ENCODE measurements at places on chromosomes 1 and 21.

DNA sequence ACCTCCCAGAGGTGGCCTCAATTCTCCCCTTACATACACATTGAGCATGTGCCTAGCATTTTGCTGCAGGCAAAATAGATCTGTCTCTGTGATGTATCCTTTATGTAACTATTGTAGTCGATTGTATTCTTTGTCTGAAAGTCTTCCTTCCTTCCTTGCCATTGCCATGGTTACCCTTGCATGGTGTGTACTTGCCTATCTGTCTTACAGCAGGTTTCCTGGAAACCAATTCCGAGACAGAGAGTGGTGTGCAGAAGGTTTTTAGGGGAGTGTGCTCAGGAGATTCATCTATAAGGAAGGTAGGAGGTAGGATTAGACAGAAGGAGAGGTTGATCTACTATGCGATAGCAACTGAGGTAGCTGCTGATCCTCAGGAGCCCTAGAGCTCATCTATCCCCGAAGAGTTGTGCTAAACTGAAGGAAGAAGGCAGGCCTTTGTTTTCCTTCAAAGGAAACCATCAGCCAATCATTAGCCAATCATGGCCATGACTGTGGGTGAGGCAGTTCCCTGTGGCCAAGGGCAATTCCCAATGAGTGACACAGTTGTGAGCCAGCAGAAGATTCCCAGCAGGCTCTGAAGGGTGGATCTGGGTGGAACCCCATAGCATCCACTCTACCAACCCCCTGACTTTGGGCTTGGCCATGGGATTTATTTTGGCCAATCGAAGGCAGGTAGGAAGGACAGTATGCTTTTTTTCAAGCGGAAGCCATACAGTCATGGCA is 15.0 kb downstream of the CITED4 start:
- no peak for DNase-seq

DNA sequence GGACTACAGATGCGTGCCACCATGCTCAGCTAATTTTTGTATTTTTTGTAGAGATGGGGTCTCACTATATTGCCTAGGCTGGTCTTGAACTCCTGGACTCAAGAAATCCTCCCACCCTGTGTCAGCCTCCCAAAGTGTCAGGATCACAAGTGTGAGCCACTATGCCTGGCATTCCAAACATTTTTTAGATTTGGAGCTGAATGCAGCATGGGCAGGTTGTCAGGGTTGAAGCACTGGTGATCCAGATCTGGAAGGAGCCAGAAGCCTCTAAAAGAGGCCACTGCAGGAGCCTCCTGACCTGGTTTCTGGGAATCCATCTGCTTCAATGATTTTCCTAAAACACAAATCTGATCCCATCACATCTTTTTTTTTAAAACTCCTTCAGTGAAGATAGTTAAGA is 1.8 kb upstream of the CTPS1 start:
- DNase-seq, result peak; percentile 64

- no peak for DNase-seq
These were observed 39.6 kb downstream of the SLC19A1 start for GRCh38 chr21:45502600-45502999.

GRCh38 chr21:32325706-32326105 is 27.1 kb downstream of the MRAP start:
- DNase-seq, result no peak

DNA sequence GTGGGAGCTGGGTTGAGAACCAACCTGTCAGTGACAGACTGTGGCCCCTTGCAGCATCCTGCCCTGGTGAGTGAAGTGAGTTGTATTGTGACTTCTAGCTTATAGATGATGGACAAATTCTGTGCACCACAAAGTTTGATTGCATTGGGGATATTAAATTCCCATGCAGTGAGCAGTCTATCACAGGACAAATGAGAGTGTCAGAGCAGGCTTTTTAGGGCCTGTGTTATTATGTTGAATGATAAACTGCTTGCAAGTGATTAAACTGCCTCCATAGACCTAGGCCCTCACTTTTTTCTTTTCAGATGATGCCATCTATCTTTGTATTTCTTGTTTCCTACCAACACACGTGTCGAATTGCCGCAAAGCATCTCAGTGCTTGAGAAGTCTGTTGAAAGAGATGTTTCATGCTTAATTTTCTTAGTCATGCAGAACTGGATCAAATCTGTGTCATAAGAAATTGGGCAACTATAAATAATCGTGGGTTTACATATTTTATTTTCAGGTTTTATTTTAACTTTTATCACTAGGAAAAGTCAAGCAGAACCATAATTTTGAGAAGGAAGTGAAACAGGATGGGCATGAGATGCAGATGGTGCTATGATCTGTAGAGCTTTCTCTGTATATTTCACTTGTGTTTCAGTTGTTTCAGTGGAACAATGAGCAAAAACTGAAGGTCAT is 199.2 kb downstream of the S1PR1 start:
- no peak for DNase-seq

- no peak for DNase-seq
These were observed 66.4 kb downstream of the CHD5 start for GRCh38 chr1:6113745-6114144.

GRCh38 chr1:158794247-158794646 is 13.2 kb upstream of the OR6N2 start:
- DNase-seq, result no peak

GRCh38 chr21:43826623-43826974 is 37.2 kb downstream of the RRP1 start:
- no peak for DNase-seq

DNA sequence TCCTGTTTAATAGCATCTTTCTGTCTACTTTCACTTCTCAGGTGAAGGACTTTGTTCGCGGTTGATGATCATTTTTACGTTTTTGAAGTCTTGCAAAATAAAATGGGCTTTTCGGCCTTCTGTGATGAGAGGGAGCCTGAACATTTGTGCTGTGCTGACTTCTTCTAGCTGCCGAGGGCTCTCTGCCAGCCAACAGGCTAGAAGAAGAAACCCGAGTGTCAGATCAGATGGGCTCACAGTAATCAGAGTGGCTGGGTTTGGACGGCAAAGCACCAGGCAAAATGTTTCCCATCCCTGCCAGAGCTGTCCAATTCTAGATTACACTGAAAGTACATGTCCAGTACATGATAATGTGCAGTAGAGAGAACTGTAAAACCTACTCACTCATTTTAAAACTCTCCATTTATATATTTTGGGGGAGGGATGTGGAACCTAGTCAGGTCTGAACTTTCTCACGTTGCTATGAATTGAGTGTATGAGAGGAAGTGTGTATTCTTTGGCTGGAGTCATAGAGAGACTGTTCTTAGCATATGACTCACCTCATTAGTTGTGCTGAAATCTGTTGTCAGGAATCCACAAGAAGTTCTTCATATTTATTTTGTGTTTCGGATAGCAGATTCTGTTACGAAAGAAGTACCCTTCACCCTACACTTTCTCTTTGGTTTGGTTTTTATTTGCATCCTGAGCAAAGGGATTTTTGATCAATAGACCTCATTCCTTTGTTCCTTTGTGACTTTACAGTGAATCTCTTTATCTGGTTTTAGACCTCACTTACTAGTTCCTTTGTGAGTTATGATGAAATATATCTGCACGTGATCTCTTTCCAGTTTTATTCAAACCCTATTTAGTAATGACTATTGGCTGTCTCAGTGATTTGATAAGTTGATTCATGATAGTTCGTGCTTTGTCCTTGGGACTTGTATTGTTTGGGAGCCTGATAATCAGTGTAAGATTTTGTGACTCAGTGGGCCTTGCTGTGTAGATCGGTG is 4.8 kb downstream of the ATP1A1 start:
- peak; percentile 93 for DNase-seq

- DNase-seq, result peak; percentile 27
These were observed 28.7 kb downstream of the NBPF3 start for GRCh38 chr1:21468599-21468998.

GRCh38 chr1:87051965-87052364 is 137.5 kb downstream of the HS2ST1 start:
- DNase-seq, result no peak

- DNase-seq, result no peak
These were observed 19.7 kb downstream of the COG2 start for GRCh38 chr1:230661976-230662375.

GRCh38 chr1:207794861-207795260 is 43.0 kb downstream of the CD46 start:
- DNase-seq, result no peak

DNA sequence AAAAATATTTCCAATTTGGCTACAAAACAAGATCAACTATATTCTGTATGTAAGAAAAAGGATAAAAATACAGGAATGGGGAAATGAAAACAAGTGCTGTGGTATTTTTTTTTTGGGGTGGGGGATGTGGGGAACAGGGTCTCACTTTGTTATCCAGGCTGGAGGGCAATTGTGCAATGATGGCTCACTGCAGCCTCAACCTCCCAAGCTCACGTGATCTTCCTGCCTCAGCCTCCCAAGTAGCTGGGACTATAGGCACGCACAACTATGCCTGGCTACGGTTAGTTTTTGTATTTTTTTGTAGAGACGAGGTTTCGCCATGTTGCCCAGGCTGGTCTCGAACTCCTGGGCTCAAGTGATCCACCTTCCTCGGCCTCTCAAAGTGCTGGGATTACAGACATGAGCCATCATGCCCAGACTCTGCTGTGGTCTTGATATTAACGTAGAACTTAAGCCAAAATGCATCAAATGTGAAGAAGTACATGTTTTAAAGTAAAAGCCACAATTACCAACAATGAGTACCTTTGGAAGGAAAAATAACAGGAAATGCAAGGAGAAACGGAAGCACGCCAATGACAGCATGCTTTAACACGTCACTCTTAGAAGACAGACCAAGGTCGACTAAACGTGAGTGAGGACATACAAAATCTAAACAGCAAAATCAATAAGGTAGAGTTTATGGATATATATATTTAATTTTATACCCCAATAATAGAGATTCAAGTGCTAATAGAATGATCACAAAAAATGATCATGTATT is 8.8 kb upstream of the ABCB10 start:
- no peak for DNase-seq

GRCh38 chr1:114224196-114224907 is 70.7 kb upstream of the SYT6 start:
- DNase-seq, result peak; percentile 20

DNA sequence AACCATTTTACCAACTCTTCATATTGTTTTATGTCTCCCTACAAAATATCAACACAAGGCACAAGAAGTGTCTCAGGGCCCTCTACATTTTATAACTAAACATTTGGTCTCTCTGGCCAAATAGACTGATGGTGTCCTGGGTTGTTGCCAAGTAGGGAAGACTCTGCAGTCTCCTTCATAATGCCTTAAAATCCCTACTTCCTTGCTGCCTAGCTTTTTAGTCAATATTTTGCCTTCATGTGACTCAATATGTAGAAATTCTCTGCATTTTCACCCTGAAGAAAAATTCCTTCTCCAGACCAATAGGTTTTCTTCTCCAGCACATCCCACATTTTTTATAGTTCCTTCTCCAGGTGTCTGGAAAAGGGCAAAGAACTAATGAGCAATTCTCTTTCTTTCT is 72.6 kb upstream of the IPO9 start:
- peak; percentile 87 for DNase-seq

DNA sequence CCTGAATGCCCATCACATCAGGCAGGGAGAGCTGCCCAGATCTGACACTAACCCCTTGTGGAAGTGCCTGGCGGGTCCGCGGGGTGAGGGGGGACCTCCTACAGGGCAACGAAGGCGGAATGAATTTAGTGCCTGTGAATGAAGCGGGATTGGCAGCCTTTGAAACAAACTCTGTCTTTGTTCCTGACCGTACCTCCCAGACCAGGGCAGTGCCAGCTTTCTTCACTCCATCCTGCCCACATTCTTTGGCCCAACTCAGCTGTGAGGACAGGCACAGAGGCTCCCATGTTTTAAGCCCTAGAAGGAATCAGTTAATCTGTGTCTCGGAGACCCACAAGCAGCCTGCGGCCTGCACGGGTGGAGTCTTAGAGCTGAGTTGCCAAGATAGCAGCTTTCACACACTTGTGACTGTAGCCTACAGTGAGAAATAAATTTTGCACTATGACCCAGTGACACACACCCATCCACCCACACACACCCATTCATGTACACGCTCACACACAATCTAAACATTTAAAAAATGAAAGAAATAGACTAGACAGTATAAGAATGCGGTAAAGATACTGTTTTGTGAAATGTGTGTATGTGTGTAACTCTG is 60.1 kb upstream of the USP24 start:
- peak; percentile 54 for DNase-seq

- DNase-seq, result no peak
These were observed 284.9 kb upstream of the ADAMTS5 start for GRCh38 chr21:27251752-27252151.

DNA sequence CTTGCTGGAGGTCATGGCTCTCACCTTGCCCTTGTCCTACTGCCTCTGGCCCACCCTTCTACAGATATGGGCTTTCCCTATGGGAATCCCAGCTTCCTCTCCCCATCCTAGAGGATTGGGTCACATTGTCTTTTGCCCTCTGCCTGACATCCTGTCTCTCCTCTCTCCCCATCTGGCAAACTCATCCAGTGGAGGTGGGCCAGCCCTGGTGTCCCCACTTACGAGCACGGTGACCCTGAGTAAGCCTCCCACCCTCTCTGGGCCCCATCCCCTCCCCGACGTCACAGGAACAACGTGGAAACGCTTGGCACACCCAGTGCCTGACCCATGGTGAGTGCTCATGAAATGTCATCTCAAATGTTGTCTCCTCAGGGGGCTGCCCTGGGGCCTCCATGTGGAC is 56.1 kb upstream of the ID3 start:
- DNase-seq, result no peak

DNA sequence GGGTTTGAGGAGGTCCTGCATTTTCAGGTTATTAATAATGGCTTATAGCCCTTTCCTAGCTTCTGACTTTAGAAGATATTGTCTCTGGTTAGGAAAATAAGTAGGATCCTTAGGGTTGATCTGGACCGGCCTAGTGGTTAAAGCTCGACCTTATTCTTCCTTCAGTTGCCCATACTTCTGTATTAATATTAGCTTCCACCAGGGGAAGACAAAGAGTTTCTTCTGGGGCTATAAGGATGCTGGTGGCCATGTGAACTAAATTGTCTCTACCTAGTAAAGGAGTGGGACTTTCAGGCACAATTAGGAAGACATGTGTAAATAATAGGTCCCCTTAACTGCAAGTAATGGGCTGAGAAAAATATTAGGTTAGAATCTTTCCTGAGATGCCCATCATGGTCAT is 20.6 kb upstream of the FCGR2A start:
- DNase-seq, result no peak

DNA sequence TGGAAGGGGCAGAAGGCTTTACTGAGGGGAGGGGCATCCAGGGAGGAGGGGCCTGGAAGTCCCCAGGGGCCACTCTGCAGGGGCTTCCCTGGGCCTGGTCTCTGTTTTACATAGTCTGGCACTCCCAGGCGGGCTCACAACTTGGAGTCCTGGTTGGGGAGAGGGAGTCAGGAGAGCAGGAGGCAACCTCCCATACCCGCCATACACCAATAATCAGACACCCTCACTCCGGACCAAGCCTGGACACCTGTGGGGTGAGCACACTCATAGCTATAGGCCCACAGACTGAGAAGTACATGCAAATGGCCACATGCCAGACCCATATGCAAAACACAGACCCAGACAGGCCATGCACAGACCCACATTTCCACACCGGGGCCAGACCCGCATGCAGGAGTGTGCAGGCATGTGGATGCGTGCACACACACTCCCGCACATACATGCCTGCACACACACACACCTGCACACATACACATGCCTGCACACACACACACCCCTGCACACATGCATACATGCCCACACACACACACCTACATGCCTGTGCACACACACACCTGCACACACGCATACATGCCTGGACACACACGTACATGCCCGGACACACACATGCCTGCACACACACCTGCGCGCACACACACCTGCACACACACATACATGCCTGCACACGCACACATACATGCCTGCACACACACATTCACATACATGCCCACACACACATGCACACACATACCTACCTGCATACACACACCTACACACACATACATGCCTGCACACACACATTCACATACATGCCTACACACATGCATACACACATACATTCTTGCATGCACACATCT is 89.5 kb upstream of the RUNX3 start:
- no peak for DNase-seq
